Activated naive CD8-positive, alpha-beta T cell treated with anti-CD3 and anti-CD28 coated beads for 36 hours (primary cell): ENCODE measurements at places on chromosomes 6 and 20. TPM values are rescaled to one million over a fixed set of nuclear protein-coding genes. Genes with fewer than 3 reads are reported as not detected.

The SLC35F1 gene
- 0.08 TPM for total RNA-seq

DNA sequence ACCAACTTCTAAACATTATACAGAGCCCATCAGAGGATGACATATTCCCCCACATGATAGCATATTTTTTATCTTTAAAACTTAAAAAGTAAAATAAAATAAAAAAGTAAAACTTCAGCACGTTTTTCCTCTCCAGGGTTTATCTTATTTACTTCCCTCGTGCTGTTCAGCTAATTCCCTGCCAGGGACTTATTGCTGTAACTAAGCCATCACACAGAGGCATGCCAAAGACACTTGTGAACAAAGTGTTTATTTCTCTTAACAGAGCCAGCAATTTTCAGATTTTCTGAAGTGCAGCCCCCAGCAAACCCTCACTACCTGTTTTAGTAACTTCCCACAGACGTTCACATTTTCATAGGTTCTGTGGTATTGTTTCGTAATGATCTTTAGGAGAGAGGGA is 293.8 kb downstream of the ZNF217 start:
- no peaks in the 10 kb centered on the region for H3K36me3 ChIP-seq
- H3K4me1 ChIP-seq = no peaks in the 10 kb centered on the region
- H3K27ac ChIP-seq = no peak overlapping the region
- no peaks in the 10 kb centered on the region for H3K27me3 ChIP-seq
- DNase-seq = no peak

The ID4 gene
- total RNA-seq = not detected

DNA sequence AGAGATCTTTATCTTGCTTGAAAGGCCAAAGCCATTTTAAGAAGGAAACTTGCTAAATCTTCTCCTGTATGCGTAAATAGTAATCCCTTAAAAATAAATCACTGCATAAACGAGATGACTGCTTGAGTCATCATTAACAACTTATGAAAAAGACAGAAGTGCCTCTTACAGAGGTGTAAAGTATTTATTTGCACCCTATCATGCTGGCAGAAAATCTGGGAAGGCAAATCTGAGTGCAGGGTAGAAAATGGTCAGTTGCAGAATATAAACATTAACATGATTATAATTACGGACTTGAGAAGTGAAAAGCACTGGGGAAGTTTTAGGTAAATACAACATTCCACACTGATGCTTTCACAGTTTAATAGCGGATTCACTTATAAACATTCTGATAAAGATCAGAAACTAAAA is 67.5 kb upstream of the FBXO30 start:
- peaks cover 28% of the 10 kb centered on the region for H3K36me3 ChIP-seq
- H3K4me1 ChIP-seq = no peaks in the 10 kb centered on the region
- no peaks in the 10 kb centered on the region for H3K27me3 ChIP-seq
- H3K27ac ChIP-seq = no peak overlapping the region

DNA sequence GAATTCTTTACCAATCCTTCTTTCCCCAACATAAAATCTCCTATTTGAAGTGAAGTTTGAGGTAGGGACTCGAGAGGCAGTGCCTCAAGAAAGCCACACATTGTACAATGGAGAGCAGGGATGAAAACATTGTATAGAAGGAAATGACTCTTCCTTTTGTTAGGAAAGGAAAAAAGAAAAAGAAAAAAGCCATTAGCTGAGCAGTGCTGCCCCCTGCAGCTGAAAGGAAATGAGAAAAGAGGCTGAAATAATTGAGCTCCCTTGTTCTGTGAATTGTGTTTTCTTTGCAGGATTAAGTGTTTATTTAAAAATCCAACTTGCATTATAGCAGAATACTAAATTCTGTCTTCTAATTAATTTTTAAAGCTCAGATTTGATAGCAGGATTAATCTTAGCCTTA is 162.9 kb upstream of the SASH1 start:
- H3K4me1 ChIP-seq = no peaks in the 10 kb centered on the region
- H3K27me3 ChIP-seq = peaks cover 30% of the 10 kb centered on the region
- no peak overlapping the region for H3K4me3 ChIP-seq
- H3K27ac ChIP-seq = no peak overlapping the region
- DNase-seq = no peak

DNA sequence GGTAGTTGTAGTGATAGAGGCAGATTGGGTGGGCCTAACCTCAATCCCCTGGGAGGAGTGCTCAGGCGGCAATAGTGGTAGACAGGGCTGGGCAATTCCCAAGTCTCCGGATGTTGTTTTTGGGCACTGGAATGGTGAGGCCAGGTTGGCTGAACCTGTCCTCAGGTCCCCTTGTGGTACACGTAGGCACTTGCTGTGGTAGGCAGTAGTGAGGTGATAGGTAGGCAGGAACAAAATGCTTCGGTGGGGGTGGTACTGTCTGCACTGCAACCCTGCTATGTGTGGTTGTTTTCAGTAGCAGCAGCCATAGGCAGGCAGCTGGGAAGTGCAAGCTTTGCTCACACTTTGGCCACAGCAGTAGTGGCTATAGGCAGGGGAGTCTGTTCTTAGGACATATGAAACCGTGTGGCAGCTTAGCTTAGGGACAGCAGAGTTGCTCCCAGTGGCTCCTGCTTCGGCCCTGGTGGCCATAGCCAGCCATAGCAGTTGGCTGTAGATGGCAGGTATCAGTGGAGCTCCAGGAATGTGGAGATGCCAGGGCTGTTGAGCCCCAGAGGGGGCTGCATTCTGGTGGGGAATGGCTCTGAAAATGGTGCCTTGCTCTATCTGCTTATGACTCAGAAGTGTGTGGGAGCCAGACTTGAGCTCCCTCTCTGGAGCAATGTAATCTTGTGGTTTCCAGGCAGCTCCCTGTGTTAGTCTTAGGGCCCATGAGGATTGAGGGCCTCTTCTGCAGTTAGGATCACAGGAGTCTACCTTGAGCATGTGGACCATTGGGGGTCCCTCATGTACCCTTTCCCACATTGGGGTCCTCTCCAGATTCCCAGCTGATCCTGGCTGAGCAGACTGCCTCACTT is 241.8 kb upstream of the BMP2 start:
- no peak overlapping the region for H3K27ac ChIP-seq
- no peak for DNase-seq
- H3K4me1 ChIP-seq = no peaks in the 10 kb centered on the region
- no peaks in the 10 kb centered on the region for H3K36me3 ChIP-seq

The MUC21 gene
- not detected for total RNA-seq

DNA sequence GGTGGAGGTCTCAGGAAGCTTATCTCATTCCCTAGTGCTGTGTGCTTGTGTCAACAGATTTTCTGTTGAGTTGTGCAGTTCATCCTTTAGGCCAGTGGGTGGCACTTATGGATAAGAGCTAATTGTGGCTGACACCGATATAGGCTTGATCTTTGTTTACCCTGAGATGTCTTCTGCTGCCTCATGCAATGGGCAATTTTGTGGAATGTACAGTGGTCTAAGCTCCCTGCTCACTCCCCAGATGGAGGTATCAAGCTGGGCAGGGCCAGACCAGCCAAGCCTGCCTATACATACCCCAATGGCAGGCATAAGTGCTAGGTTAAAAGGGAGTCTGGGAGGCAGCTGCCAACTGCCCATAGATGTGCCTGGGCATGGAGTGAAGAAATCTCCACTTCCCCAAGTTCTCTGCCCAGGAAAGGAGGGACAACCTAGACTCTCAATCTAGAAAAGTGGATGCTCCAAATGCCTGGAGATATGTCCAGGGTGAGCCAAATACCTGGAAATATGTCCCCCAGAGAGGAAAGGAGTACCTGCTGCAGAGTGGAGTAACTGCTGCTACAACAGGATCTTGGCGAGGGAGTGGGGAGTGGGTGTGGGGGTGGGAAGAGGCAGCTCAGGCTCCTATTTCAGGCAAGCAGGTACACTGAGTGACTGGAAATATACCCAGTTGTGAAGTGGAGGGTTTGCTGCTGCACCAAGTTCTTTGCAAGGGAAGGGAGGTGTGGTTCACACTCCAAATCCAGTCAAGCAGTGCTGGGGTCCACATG is 53.2 kb upstream of the ARG1 start:
- no peaks in the 10 kb centered on the region for H3K27me3 ChIP-seq
- no peak overlapping the region for H3K27ac ChIP-seq
- peaks cover 16% of the 10 kb centered on the region for H3K4me1 ChIP-seq
- no peaks in the 10 kb centered on the region for H3K36me3 ChIP-seq

- peak; percentile 81 for DNase-seq
- peaks cover 34% of the 10 kb centered on the region for H3K4me1 ChIP-seq
- H3K36me3 ChIP-seq = peaks cover 5% of the 10 kb centered on the region
- H3K27me3 ChIP-seq = peaks cover 15% of the 10 kb centered on the region
- H3K27ac ChIP-seq = peak overlapping the region; percentile 98
Observed at GRCh38 chr6:26234421-26235301, 130.3 kb upstream of the BTN3A2 start.

GRCh38 chr6:14008809-14009208 is 84.1 kb downstream of the RNF182 start:
- peaks cover 22% of the 10 kb centered on the region for H3K27me3 ChIP-seq
- H3K4me3 ChIP-seq = no peak overlapping the region
- H3K27ac ChIP-seq = no peak overlapping the region
- H3K36me3 ChIP-seq = no peaks in the 10 kb centered on the region

DNA sequence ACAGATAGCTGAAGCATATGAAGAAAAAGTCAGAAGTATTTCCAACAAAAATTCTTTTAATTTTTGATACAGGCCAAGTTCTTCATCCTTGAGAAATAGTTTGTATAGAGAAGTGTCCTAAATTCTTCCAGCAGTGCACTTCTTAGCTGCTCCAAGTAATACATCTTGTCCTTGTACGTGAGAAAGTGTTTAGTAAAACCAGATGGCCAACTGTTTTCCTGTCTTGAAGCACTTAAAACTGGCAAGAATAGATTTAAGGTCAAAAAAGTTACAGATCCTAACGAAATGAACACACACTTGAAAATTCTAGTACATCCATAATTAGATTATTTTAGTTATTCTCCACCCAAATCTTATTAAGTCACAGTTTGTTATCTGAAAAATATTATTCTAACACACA is 52.2 kb upstream of the HSF2 start:
- no peak overlapping the region for H3K4me3 ChIP-seq
- no peak for DNase-seq
- no peak overlapping the region for H3K27ac ChIP-seq
- peaks cover 4% of the 10 kb centered on the region for H3K27me3 ChIP-seq

GRCh38 chr20:6868861-6869260 is 101.4 kb downstream of the BMP2 start:
- no peaks in the 10 kb centered on the region for H3K4me1 ChIP-seq
- no peak overlapping the region for H3K4me3 ChIP-seq
- peaks cover 3% of the 10 kb centered on the region for H3K27me3 ChIP-seq
- DNase-seq = no peak

The ABHD16B gene
- total RNA-seq = not detected

GRCh38 chr20:10242166-10242565 is 23.5 kb downstream of the SNAP25 start:
- no peak for DNase-seq
- H3K27me3 ChIP-seq = peaks cover 5% of the 10 kb centered on the region
- no peak overlapping the region for H3K4me3 ChIP-seq
- H3K4me1 ChIP-seq = no peaks in the 10 kb centered on the region
- no peaks in the 10 kb centered on the region for H3K36me3 ChIP-seq

- no peak overlapping the region for H3K27ac ChIP-seq
- no peak for DNase-seq
- H3K4me1 ChIP-seq = peaks cover 14% of the 10 kb centered on the region
- H3K27me3 ChIP-seq = no peaks in the 10 kb centered on the region
- H3K4me3 ChIP-seq = no peak overlapping the region
Observed at GRCh38 chr6:159838020-159838744, 38.1 kb downstream of the PNLDC1 start.

The PACSIN1 gene
- 0.28 TPM for total RNA-seq

DNA sequence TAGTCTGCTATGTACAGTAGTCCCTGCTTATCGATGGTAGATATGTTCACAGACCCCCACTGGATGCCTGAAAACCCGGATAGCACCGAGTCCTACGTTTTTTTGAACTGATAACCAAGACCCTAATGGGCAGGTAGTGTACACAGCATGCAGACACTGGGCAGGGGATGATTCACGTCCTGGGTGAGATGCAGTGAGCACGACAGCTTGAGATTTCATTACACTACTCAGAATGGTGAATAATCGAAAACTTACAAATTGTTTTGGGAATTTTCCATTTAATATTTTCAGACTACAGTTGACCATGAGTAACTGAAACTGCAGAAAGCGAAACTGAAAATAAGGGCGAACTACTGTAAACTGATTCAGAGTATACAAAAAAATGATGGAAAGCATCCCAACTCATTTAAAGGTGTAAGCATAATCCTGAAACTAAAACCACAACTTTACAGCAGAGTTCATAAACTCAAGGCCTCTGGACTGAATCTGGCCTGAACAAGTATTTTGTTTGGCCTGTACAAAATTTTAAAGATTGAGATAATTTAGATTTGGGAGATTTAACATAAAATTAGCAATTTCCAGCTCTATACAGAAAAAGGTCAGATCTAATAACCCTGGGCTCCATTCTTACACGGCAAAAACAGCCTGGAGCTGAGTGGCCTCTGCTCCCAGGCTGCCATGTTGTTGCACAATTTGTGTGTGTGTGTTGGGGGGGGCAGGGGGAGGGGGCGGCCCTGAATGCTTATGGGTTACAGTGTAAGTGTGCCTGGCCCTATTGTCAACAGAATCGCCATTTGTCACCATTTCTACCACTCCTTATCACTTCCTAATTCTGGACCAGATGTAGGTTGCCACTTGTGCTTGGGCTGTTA is 34.9 kb downstream of the RNF24 start:
- DNase-seq = peak; percentile 38
- peak overlapping the region; percentile 67 for H3K4me3 ChIP-seq
- no peaks in the 10 kb centered on the region for H3K27me3 ChIP-seq
- H3K27ac ChIP-seq = peak overlapping the region; percentile 88

The RHAG gene
- not detected for total RNA-seq

The C6orf163 gene
- total RNA-seq = 0.98 TPM

GRCh38 chr20:38581013-38581412 is at the start of gene ADIG:
Gene ADIG (plus strand): TSS chr20:38581197. CDS start chr20:38581251, 54 bp downstream.
- no peaks in the 10 kb centered on the region for H3K4me1 ChIP-seq
- H3K4me3 ChIP-seq = no peak within 1 kb of the TSS
- no peak for DNase-seq
- no peak within 1 kb of the TSS for H3K27ac ChIP-seq
- peaks cover 2% of the 10 kb centered on the region for H3K36me3 ChIP-seq

- peaks cover 35% of the 10 kb centered on the region for H3K4me1 ChIP-seq
- peaks cover 14% of the 10 kb centered on the region for H3K36me3 ChIP-seq
- peaks cover 12% of the 10 kb centered on the region for H3K27me3 ChIP-seq
- DNase-seq = peak; percentile 33
Observed at GRCh38 chr6:16129623-16130401, 926 bp downstream of the MYLIP start.

- H3K36me3 ChIP-seq = no peaks in the 10 kb centered on the region
- H3K27ac ChIP-seq = no peak overlapping the region
- no peak overlapping the region for H3K4me3 ChIP-seq
- no peak for DNase-seq
Observed at GRCh38 chr6:35505999-35506412, 6.7 kb downstream of the TULP1 start.

DNA sequence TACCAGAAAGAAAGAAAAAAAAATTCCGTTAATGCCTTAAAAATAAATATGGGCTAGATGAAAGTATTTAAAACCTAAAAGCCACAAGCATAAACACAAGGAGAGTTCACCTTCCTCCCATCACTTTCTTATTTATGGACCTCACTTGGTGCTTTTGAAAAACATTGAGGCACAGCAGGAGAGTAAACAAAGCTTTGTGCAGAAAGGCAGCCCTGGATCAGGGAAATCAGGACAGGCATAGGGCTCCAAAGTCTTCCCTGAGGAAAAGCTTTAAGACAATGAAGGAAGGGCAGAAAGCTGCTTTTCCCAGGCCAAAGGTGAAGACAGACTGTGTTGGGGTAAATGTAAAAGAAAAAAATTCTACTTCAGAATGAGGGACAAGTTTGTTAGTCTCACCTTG is 207.9 kb downstream of the CLVS2 start:
- no peak overlapping the region for H3K4me3 ChIP-seq
- H3K36me3 ChIP-seq = no peaks in the 10 kb centered on the region
- no peaks in the 10 kb centered on the region for H3K4me1 ChIP-seq
- DNase-seq = no peak
- H3K27ac ChIP-seq = no peak overlapping the region

The CLIC5 gene
- total RNA-seq = 0.74 TPM

The BMP6 gene
- total RNA-seq = not detected
